ENCODE measurements at places on chromosomes 6 and 20.
A peak's percentile ranks its signal among the peaks of the same experiment; 100 is the strongest.

GRCh38 chr6:54135665-54136369 is 24.6 kb downstream of the MLIP start:
- DNase-seq, result no peak

GRCh38 chr6:26538572-26538902 is 371 bp downstream of the HMGN4 start:
- no peak for DNase-seq

- DNase-seq, result no peak
Measured at GRCh38 chr6:61538801-61539200, 747.2 kb downstream of the KHDRBS2 start.

DNA sequence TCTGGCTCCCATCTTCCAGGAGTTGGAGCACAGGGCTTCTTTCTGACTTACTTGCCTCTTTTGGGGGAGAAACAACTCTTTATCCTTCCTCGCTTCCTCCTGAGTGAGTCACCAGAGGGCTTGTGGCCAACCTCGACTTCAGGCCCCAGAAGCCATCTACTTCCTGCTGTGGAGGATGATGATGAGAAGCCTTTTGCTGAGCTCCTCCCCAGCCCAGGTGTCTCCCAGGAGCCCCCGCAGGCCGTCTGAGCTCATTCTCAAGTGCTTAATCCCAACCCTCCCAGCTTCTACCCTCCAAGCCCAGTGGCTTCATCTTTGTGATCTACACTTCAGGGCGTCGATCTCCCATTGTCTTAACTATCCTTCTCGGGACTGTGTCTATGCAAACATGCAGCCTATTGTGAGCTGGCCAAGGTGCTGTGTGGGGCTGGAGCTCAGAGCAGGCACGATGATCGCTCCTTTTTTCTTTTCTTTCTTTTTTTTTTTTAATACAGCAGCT is 27.9 kb downstream of the SDCBP2 start:
- no peak for DNase-seq

- no peak for DNase-seq
Measured at GRCh38 chr6:150600010-150600300, 270 bp downstream of the PLEKHG1 start.

DNA sequence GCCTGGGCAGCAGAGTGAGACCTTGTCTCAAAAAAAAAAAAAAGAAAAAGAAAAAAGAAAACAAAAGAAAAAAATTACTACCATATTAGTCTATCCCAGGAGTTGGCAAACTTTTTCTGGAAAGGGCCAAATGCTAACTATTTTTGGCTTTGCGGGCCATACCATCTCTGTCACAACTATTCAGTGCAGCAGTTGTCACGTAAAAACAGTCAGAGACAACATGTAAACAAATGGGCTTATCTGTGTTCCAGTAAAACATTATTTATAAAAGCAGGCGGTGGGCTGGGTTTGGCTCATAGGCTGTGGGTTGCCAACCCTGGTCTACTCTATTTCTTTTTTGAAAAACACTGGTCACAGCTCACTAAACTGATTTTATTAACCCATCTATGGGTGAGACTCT is 53.4 kb downstream of the EYA2 start:
- no peak for DNase-seq

DNA sequence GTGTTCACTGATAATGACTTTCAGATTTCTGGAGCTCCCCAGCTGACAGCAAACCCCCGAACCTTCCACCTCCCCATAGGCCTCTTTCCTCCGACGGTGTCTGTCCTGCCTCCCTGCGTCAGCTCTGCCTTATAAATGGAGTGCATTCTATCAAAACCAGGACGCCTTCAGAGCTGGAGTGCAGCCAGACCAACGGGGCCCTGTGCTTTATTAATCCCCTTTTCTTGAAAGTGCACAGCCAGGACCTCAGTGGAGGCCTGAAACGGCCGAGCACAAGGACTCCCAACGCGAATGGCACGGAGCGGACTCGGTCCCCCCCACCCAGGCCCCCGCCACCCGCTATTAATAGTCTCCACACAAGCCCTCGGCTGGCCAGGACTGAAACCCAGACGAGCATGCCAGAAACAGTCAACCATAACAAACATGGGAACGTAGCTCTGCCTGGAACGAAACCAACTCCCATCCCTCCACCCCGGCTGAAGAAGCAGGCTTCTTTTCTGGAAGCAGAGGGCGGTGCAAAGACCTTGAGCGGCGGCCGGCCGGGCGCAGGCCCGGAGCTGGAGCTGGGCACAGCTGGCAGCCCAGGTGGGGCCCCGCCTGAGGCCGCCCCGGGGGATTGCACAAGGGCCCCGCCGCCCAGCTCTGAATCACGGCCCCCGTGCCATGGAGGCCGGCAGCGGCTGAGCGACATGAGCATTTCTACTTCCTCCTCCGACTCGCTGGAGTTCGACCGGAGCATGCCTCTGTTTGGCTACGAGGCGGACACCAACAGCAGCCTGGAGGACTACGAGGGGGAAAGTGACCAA is 42.3 kb upstream of the NAA20 start:
- DNase-seq, result peak; percentile 96

- DNase-seq, result no peak
Measured at GRCh38 chr6:127691146-127691545, 114.2 kb downstream of the C6orf58 start.

DNA sequence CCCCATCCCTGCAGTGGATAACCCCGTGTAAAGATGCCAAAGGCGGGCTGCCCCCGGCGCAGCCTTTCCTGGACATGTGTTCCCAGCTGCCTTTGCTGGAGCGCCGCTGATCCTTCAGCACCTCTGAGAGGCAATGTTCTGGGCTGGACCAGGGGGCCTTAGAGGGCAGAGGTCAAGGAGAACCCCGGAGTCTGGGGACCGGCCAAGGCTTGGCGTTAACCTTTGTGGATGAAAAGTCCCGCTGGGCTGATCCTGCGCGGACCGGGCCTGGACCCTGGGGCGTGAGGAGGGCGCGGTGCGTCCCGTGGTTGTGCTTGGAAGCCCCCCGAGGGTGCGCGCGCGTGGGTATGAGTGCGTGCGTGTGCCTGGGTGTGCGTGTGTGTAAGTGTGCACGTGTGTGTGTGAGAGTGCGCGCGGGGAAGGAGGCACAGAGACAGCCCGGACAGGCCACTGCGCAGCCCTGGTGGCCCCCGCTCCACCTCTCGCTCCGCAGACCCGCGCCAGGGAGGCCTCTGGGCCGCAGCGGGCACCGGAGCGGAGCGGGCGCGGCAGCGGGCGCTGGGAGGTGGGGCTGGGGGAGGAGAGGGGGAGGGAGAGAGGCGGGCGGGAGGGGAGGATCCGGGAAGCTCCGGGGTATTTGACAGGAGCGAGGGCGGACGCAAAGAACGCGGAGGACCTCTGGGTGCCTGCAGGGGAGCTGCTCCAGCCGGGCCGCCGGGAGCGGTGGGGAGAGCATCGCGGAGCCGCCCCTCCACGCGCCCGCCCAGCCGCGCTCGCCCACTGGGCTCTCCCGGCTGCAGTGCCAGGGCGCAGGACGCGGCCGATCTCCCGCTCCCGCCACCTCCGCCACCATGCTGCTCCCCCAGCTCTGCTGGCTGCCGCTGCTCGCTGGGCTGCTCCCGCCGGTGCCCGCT is at the start of gene SMOC2:
SMOC2 (plus strand) TSS at position 665 of the 914 bp plus-strand sequence; CDS start at position 852, 187 bp downstream.
- DNase-seq, result no peak

GRCh38 chr20:57390604-57391438 is at the start of gene RBM38:
Gene RBM38, plus strand, starts transcription at chr20:57391396. Its CDS starts 186 bp downstream, at chr20:57391582.
- DNase-seq, result no peak

GRCh38 chr6:6872459-6873344 is 235.1 kb upstream of the RREB1 start:
- no peak for DNase-seq

GRCh38 chr6:582370-582769 is 74.5 kb downstream of the HUS1B start:
- no peak for DNase-seq

DNA sequence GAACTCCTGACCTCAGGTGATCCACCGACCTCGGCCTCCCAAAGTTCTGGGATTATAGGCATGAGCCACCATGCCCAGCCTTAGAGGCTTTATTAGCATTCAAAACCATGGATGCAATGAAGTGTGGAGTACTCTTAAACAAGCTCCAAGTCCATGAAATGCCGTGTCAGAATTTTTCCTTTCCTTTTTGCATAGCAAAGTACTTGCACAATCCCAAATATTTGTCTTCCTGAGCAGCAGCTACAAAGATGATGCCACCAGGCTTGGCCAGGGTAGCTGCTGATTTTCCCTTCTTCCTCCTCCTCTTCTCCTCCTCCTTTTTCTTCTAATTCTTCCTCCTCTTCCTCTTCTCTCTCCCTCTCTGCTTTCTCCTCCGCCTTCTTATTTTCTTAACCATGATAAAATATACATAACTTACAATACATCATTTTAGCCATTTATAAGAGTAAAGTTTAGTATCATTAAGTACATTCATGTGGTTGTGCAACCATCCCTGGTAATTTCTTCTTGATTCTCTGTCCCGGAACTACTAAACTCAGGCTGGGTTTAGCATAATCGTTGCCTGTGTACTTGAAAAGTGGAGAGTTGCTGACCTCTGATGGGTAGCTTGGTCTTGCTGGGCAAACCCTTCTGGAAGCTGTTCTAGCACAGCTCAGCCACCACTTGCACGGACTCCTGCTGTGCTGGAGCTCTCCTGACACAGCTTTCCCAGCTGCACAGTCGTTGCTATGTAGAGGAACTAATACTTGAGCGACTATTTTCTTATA is 20.3 kb downstream of the MUCL3 start:
- peak; percentile 14 for DNase-seq

GRCh38 chr6:156821707-156822106 is 44.5 kb downstream of the ARID1B start:
- no peak for DNase-seq

DNA sequence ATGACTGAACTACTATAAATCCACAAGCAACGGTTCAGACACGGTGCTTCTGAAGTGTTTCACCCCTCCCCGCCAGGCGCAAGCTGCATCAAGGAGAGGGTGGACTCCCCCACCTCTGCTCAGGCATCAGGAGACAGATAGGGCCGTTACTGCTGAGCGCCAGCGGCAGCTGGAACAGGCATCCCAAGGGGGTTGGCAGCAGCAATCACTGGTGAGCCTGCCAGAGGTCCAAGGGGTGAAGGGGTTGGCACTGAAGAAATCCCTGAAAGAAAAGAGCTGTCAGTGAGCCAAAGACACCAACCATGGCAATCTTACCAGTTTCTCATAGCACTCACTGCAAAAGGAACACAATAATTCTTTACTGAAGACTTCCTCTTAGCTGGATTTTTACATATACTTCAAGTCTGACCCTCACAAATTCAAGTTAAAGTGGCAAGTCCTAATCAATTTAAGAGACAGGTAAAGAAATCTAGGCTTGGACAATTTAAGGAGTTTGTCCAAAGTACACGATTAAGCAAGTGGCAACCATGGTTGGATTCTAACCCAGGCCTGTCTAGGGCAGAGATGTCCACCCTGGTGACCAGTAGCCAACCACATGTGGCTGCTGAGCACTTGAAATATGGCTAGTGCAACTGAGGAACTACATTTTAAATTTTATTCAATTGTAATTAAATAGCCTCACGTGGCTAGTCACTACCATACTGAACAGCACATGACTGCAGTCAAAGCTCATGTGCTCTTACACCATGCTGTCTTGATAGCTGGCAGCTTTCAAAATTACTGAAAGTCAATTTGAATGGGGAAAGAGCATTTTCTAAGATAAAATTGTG is 21.7 kb upstream of the TBC1D20 start:
- no peak for DNase-seq

- DNase-seq, result no peak
Measured at GRCh38 chr6:154874773-154875592, 120.1 kb upstream of the TIAM2 start.

- DNase-seq, result no peak
Measured at GRCh38 chr6:6218759-6219085, 101.7 kb downstream of the F13A1 start.

GRCh38 chr6:53532061-53532797 is 12.7 kb downstream of the GCLC start:
- no peak for DNase-seq

DNA sequence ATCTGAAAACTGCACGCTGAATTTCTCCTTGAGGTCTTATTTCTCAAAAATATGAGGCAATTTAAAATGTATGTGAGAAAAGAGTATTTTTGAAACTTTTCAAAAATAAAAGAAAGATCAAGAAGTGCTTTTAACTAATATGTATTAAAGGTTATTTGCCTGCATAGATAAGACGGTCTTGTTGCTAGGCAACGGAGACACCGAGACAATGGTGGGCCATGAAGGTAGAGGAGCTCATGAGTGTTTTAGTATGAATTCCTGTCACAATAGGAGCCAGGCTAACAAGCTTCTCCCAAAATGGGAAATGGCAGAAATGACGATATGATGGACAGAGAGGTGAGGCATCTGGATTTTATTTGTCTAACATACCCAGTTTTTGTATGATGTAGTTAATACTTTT is 308.2 kb downstream of the SLC35F1 start:
- no peak for DNase-seq

DNA sequence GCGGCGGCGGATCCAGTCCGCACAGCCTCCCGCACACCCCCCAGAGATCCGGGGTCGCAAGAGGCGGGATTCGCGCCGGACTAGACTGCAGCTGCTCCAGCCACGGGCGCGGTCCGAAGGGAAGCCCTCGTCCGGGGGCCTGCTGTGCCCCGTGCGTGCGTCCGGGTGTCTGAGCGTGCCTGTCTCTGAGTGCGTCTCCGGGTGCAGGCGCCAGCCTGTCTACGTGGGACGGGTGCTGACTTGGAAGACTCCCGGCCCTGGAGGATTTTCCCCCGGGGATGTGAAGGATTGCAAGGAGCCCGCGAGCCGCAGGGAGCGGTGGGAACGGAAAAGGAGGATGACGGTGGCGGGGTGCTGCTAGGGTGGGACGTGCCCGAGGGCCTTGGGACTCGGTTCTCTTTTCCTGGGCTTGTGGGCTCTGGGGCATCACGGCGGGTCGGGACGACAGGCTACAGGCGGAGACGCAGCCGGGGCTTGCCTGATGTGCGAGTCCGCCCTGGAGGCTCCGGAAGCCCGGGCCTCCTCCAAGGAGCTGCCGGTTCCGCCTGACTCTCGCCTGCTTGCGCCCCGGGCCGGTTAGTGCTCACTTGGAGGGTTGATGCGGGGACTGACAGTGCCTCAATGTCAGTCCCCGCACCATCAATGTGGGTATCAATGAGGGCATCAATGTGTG is 5.7 kb downstream of the MAFB start:
- DNase-seq, result no peak

GRCh38 chr6:10550764-10551163 is 29.6 kb downstream of the GCNT2 start:
- DNase-seq, result no peak

- DNase-seq, result no peak
Measured at GRCh38 chr20:62760471-62760855, 35.8 kb upstream of the MRGBP start.

- no peak for DNase-seq
Measured at GRCh38 chr20:40930561-40930960, 98.1 kb upstream of the TOP1 start.

GRCh38 chr6:167079853-167080297 is 43.0 kb upstream of the CCR6 start:
- DNase-seq, result no peak

DNA sequence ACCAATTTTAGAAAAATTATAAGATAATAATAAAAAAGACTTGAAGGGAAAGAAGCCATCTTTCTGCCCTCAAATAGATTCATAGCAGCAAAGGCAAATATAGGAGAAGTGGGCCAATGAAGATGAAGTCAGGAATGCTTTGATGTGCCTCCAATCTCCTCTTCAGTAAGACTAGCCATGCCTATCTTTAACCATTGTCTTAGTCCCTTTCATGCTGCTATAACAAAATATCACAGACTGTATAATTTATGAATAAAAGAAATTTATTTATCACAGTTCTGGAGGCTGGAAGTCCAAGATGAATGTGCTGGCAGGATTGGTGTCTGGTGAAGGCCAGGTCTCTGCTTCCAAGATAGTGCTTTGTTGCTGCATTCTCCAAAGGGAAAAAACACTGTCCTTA is 18.8 kb upstream of the SLC17A3 start:
- DNase-seq, result no peak

GRCh38 chr20:25011831-25012241 is 19.3 kb upstream of the APMAP start:
- no peak for DNase-seq
